Fibroblast of the aortic adventitia (primary cell): ENCODE measurements at places on chromosomes 12 and 14. TPM values are rescaled to one million over a fixed set of nuclear protein-coding genes. Genes with fewer than 3 reads are reported as not detected.

DNA sequence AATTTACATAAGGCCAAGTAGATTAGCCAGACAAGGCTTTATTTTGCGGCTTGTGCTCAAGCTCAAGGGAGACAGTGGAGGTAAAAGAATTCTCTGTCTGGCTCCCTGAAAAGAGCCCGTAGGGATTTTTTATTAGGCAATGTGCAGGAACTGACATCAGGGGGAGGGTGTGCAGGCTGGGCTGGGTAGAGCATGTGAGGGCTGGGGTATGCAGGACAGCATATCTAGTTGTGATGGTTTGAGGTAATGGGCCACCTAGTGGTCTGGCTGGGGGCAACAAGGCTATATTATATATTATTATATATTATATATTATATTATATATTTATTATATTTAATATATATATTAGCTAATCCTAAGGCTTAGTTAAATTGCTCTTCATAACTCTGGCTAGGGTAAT lies 102.1 kb downstream of the TMEM117 start:
- peak; percentile 16 for DNase-seq

- no peak for DNase-seq
Measured at GRCh38 chr12:131547555-131547954, 163.3 kb upstream of the SFSWAP start.

DNA sequence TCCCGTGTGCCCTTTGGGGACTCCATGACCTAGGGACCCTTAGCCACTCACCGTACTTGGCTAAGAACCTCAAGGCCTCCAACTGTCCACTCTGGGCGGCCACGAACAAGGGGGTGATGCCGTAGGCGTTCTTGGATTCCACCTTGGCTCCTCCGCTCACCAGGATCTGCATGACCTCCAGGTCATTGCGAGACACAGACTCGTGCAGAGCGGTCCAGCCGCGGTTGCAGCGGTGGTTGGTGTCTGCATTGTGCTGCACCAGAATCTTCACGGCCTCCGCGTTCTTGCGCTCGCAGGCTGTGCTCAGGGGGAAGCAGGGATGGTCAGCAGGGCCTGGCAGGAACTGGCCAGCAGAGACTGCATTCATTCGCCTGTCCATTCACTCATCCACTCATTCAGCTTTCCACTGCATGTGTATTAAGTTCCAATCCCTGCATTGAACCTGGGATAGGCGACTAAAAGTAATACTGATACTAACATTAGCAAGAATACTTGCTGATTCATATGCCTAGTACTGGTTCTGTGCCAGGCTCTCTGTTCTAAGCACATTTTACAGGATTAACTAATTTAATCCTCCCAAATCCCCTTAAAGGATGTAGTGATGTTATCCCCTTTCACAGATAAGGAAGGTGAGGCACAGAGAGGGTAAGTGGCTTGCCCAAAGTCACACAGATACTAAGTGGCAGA lies 23.9 kb downstream of the FAM181A start:
- DNase-seq: no peak

- DNase-seq: no peak
Measured at GRCh38 chr12:60075091-60075490, 479.3 kb downstream of the SLC16A7 start.

DNA sequence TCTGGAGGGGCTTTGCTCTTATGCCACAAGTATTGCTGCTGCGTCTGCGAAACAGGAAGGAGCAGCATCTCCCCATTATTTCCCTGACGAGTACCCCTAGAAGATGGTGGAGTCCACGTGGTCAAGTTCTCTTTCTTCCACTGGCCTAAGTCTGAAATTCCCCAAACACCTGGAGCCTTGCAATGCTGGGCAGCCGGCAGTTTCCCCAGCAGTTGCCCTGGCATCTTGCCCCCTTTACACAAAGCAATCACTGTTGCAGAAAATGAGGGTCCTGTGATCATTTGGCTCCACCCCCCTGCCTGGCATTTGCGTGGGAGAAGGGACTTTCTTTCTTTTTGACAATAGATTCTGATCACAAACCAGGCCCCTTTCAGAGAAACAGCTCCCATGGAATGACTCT lies 56.9 kb downstream of the FOS start:
- no peak for DNase-seq

GRCh38 chr14:89214221-89214965 lies 202.6 kb downstream of the FOXN3 start:
- DNase-seq: no peak

GRCh38 chr14:75871181-75871880 lies 110.5 kb downstream of the TGFB3 start:
- DNase-seq: peak; percentile 51

DNA sequence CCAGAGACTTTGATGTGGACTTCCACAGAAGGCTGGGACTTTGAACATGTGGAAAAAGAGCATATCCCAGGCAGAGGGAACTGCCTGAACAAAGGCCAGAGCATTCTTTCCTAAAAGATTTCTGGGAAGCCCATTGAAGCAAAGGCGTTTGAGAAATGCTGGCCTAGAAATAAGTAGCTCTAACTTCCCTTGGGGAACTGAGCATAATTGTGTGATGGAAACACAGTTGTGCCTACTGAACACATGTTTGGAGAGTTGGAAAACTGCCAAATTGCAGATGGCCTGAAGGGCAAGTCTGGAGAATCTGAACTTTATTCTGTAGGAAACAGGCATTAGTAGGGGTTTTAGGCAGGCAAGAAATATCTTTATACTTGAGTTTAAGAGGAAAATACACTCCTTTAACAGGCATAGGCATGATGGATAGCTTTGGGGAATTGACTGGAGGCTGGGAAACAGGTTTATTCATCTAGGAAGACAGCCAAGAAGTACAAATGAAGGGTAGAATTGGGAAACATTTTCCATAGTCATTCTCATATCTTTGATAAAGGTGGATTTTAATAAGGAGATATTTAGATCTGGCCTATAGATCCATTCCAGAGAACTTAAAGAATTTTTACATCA lies 134.1 kb downstream of the TPH2 start:
- no peak for DNase-seq

- DNase-seq: no peak
Measured at GRCh38 chr12:122121745-122122144, 43.2 kb downstream of the MLXIP start.

DNA sequence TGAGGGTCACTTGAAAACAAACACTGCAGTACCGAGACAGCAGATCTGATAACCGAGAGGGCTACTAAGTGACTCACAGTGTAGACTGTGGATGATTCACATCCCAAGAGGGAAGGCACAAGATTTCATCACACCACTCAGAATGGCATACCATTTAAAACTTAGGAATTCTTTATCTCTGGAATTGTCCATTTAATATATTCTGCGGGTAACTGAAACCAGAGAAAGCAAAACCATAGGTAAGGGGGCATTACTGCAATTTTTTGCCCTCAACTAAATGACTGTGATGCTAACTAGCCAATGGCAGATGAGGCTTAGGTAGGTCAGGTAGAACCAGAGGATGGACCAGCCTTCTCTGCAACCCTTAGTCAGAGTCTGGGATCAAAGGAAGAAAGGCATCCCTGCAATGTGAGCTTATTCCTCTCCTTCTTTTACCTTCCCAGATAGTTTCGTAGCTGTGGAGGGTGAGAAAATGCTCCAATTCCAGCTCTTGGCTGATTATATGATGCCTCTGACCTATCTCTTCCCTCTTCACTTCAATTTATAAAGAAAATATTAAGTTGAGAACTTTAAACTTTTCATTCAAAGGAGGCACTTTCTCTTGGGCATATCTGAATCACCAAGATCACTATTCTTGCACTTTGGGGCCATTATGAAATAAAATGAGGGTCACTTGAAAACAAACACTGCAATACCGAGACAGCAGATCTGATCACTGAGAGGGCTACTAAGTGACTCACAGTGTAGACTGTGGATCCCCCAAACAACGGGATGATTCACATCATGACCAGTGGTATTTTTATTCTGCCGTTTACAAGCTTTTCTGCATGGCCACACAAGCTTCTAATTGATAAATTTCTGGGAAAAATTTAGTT lies 6.8 kb downstream of the ART4 start:
- DNase-seq: peak; percentile 91

DNA sequence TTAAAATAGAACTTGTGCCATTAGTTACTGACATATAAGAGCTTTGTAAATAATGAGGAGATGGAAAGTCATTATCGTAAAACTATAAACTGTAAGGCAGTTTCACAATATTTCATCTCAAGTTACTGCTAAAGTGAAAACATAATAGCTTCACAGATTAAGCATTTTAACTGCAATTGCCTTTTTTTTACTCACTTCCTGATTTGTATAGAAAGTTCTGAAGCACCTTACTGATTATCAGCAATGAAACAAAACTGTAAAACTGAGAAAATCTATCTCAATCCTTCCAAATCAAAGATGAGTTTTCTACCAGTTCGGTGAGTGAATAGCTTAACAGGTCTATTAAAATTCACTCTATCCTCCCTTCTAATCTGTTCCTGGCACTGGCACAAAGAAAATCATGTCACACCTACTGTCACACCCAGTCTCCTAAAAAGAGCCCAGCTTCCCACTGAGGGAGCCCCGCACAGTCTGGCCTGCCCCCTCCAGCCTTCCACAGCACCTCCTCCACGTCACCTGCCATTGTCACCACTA lies 161.4 kb upstream of the ABCD2 start:
- no peak for DNase-seq

- no peak for DNase-seq
Measured at GRCh38 chr14:61567838-61568571, 127.3 kb upstream of the HIF1A start.

CAPZA3 gene
- total RNA-seq: not detected in 2 replicates

CD163 gene
- not detected in 2 replicates for total RNA-seq

CD163L1 gene
- total RNA-seq: 0.08 and 0.36 TPM in 2 replicates
